Epithelial cell of proximal tubule (primary cell): ENCODE measurements at places on chromosomes 13 and 19.

DNA sequence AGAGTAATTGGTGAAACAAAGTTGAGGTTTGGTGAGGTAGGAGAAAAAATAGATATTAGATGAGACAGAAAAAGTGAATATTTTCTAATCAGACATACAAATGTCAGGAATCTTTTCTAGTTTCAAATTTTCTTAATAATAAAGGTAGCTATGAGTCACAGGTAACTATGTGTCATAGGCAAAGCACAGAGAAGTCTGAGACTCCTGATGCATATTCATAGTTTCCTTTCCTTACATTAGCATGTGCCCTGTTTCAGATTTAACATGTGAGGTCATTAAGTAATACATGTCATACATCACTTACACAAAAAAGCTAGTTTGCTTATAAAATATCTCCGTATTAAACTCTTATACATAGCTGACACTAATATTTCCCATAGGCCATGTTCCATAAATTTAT lies 1141.3 kb upstream of the PCDH20 start:
- no peak for DNase-seq

- DNase-seq: no peak
These were observed 126.1 kb upstream of the MCF2L start for GRCh38 chr13:112842931-112843391.

- no peak for DNase-seq
These were observed 81.5 kb upstream of the SHISA2 start for GRCh38 chr13:26133286-26133685.

GRCh38 chr13:19634256-19634740 lies 839 bp downstream of the MPHOSPH8 start:
- DNase-seq: no peak

DNA sequence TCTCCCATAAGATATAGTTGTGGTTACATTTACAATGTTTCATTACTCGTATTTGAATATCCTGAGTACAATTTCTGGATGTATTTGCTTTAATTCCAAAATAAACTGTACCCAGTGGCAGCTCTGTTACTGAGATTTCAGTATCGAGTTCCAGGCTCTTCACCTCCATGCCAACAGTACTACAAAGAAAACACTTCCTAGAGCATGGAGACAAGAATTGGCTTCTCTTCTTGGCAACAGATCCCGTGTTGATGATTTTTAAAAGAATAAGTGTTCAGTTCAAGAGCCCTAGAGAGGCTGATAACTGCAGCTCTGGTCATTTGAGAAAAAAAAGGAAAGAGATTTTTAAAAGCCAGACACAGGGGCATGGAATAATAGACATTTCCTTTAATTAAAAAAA lies 302.8 kb downstream of the EFNB2 start:
- DNase-seq: no peak

- DNase-seq: no peak
These were observed 13.7 kb downstream of the LDLR start for GRCh38 chr19:11102944-11103343.

- DNase-seq: no peak
These were observed 267.3 kb downstream of the FGF9 start for GRCh38 chr13:21938168-21938567.

DNA sequence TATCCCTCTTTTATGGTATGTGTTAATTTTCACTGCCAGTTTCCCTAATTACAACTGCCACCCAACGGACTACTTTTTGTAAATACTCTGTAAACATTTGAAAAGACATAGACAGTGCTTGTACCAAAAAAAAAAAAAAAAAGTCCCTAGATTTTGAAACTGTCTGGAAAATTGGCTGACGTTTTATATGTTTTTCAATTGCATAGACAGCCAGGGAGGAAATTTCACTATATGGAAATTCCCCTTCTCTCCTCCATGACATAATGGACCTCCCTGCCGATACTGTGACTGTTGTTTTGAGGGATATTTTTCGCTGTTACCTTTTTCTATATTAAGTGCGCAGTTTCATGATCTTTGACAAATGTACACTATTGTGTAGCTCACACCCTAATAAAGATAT lies 43.4 kb downstream of the C13orf42 start:
- no peak for DNase-seq

DNA sequence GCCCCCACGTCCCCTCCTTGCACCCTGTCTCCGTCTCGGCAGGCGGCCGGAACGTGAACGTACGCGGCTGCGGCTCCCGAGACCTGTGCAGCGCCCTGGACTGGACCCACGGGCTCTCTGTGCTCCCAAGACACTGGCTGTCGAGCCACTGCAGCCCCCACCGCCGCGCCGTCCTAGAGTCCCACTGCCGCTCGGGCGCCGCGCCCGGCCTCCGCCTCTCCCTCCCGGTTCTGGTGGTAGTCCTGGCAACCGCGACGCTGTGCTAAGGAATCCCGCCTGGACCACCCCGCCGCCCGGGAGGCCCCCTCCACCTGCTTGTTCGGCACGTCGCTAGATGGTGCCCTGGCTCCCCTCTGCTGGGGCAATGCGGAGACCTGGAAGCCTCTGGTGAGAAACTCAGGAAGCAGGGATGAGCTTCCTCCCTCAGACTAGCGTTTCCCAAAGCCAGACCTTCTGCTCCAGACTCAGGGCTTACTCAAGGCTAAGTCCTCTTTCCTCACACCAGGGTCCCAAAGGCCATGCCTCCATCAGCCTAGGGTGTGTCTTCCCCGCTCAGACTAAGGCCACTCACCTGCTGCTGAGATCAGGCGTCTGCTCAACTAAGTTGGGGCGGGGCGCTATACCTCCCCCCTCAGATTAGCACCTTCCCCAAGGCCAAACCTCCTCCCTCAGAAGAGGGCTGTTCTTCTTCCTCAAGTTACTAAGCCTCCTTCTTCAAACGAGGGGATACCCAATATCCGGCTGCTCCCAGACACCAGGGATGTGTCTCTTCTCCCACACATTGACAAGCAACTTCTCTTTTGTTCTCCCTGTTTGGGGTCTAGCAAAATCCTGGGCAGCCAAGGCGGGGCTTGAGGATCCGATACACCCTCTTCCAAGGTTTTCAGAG lies 16.1 kb upstream of the IRGC start:
- no peak for DNase-seq
